Activated T-cell treated with anti-CD3 and anti-CD28 coated beads for 24 hours (primary cell): ENCODE measurements at places on chromosomes 6 and 20.

- DNase-seq: no peak
Measured at GRCh38 chr6:24313251-24314141, 44.4 kb downstream of the DCDC2 start.

DNA sequence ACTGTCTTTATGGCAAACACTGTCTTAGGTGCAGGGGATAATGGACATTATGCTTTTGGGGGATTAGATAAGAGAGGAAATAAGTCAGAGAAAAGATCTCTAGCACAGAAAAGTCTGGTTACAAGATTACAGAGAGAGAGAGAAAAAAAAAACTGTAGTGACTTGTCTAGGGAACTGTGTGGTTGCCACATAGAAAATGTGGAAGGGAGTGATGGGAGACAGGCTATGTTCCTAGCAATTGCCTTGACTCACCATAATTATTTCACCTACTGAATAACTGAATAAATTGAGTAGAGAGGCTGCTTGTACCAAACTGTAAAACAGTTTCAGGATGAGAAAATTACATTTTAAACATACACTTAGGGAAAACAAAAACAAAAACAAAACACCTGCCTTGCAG, 229.7 kb downstream of the LAMA2 start:
- DNase-seq: no peak

DNA sequence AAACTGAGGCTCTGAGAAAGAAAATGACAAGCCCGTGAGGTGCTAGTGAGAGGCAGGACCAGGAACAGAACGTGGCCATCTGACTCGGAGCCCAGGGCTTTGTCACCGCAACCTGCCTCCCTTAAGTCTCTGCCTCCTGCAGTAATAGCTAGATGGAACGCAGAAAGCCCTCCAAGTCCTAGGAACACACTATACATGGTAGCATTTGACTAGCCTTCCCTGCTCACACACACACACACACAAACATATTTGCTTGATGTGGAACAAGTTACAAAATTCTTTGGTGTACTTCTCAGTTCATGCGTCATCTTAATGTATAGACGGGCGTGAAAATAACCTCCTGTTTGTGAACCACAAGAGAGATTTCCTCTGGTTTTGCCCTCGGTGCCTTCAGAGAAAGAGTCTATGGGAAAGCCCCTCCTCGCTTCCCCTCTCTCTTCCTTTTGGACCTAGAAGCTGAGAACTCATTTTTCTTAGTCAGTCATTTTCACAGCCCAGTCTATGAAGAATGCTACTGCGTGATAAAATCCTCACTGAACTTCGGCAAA, 38.8 kb downstream of the C6orf52 start:
- no peak for DNase-seq

DNA sequence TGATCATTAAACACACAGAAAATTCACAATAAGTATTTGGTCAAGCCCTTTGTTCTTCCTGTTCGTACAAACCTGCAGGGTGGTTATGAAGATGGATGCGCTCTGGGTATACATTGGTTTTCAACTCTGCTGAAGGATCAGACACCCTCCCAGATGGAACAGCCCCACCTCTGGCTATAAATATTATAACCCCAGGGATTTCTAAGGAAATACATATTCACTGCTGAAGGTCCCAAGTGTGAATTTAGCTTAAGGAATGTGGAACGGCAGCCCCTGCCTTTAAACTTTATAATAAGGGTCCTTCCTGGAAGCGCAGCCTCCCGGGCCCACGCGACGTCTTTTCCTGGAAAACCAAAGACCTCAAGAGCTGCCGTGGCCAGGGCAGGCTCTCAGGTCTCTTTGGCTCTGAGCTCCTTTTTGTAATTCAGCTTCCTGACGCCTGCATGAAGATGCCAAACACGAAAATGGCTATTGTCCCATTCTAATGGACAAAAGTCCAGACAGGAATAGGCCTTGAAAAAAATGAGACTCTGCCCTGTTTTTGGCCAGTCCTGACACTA, 172.4 kb upstream of the SSTR4 start:
- DNase-seq: no peak

- no peak for DNase-seq
Measured at GRCh38 chr6:73680289-73680918, 15.6 kb upstream of the CD109 start.

- no peak for DNase-seq
Measured at GRCh38 chr6:135811644-135812526, 39.6 kb upstream of the PDE7B start.

DNA sequence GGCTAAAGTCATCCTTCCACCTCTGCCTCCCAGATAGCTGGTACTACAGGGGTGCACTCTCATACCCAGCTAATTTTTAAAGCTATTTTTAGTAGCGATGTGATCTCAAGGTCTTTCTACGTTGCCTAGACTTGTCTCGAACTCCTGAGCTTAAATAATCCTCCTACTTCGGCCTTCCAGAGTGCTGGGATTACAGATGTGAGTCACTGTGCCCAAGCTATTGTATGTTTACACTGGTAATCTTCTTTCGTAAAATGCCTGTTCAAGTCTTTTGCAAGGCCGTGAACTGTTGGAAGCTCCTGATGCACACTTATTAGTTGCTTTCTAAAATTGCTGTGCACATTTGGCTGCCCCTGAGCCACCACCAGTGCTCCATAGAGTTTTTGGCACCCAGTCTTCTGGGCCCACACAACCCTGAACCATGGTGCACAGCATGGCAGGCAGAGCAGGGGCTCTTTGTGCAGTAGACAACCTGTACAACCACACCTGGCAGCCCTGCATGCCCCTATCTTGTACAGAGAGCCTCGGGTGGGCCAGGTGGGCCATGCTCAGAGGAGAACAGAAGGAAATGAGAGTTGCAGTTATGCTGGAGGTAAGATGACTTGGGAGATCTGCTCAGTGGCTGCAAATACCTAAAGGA, 33.3 kb downstream of the PDRG1 start:
- no peak for DNase-seq

DNA sequence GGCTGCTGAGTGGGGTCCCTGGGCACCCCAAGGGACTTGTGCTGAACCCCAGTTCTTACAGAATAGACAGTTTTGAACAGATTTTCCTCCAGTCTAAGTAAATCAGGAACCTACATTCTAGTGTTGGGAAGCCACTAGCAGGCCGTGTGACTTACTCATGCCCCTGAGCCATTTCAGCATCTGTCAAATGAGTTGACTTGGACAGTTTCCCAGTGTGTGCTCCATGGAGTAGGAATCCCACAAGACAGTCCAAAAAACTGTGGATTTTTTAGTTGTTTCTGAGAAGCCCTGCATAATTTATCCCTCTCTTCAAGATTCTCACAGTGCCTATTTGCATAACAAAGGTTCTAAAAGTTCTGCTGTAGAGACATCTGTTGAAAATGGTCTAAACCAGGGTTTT, 2.1 kb downstream of the GABRR2 start:
- no peak for DNase-seq

DNA sequence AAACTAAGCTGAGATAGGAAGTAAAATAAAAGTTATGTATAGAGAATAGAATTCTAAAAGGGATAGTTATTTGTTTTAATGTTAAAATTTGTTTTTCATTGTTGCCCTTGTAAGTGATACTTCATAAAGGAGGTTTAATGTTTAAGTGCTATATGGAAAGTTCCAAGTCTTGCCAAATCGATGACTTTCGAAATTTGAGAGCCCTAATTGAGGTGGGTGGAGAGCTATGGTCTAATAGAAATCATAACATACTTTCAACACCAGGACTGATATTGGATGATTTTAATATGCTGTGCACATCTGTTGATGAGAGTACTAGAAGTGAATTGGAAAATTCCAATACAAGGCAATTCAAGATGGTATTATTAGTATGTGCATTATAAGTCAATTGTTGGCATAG, 64.6 kb downstream of the RNF144B start:
- no peak for DNase-seq

DNA sequence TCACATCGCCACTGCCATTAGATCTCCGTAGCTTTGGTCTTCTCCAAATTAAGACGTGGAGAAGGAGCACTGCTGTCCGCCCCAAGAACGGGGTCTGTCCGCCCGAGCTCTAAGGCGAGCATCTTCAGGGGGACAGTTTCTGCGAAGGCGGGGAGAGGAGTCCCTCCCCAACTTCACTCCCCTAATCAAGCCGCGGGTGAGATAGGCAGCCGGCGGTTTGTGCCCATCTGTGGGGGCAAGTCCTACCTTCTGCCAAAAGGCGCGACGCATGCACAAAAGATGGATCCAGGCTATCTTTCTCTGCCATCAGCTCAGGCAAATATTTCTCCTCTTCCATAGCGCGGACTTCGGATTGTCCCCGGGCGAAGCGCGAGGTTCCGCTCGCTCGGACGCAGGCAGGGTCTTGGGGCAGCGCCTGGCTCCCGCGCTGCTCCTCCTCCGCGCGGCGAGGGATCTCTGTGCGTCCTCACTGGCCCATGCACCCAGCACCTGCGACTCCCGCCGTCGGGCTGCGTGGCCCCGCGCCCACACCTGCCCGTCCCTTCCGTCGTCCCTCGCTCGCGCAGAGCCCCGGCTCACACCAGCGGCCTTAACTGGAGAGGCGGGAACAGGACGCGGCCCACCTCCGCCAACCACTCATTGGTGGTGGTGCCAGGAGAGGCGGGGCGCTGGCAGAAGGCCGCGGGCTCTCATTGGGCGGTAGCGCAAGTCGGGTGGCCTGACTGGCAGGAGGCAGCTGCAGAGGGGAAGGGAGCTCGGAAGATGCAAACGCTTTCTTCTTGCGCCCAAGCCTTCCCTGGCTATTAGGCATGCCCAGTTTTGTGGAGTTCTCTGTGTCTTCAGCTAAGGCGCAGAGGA, at the start of gene KHDRBS2:
TSS of gene KHDRBS2 (minus strand) at position 614 of the 858 bp plus-strand sequence.
- no peak for DNase-seq

GRCh38 chr6:27138837-27139755, 108.4 kb upstream of the PRSS16 start:
- DNase-seq: peak; percentile 72

- DNase-seq: no peak
Measured at GRCh38 chr6:112800916-112801315, 453.8 kb downstream of the RFPL4B start.
